ENCODE measurements at places on chromosomes 2 and 18.
A peak's percentile ranks its signal among the peaks of the same experiment; 100 is the strongest.

GRCh38 chr18:21000667-21001066 lies 110.9 kb downstream of the ROCK1 start:
- no peak for DNase-seq

DNA sequence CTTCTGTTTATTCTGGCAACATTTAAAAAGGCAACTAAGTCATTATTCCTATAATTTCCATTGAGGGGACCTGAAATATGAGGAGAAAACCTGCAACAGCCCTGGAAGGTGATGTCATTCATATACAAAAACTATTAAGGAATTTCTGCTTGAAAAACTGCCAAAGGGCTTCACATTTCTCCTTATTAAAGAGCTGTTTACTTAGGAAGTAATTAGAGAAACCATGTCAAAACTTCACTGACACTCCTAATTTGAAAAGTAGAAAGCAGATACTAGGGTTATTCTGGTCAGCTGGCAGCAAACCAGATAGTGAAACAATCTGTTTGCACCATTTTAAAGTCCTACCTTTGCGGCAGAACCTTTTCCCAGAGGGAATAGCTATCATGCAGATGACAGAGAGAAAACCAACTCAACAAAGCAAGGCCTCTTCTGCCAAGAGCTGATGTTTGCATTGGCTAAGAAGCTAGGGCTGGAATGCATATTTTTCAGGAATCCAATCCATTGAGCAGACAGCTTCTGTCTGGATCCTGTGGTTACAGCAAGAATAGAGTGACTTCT lies 592.2 kb upstream of the SYT4 start:
- no peak for DNase-seq

DNA sequence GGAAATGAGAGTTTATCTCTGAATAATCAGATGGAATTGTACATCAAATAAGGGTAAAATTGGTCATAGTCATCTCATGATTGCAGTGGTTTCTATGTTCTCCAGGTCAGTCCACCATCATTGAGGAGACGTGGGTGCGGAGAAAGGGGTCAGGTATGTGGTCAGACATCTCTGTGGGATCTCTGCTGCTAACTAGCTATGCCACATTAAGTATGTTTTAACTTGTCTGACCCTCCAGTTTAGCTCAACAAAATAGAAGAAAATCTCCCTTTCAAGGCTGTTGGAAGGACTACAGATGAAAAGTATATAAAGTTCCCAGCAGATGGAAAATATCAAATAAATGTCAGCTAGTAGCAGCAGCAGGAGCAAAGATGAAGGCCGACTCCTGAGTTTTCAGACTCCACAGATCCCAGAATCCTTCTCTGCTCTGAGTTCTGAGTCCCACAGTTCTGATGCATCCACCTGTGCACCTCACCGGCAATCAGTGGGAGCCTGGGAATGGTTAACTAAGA lies 106.6 kb upstream of the CYP1B1 start:
- no peak for DNase-seq

DNA sequence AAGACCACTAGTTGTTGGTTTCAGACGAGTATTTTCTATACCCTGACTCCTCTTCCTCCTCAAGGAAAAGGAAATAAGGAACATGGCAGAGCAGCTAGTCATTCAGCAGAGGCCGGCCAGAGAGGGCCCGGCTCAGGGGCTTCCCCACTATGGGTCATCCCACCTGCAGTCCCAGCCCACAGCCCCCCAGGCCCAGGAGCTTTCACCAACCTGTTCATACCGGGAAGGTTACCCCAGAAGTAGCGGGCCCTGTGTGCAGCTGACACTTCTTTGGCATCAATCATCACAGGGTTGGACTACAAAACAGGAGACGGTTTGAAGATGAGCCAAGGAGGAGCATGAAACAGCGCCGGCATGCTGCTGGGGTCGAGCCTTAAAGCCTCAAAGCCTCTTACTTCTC lies 70.5 kb upstream of the POMC start:
- DNase-seq = no peak

- DNase-seq = no peak
Observed at GRCh38 chr2:234404957-234405356, 91.9 kb downstream of the ARL4C start.

- no peak for DNase-seq
Observed at GRCh38 chr2:108268001-108268400, 20.7 kb upstream of the SULT1C2 start.

GRCh38 chr18:70154591-70155194 lies 50.8 kb downstream of the RTTN start:
- no peak for DNase-seq

DNA sequence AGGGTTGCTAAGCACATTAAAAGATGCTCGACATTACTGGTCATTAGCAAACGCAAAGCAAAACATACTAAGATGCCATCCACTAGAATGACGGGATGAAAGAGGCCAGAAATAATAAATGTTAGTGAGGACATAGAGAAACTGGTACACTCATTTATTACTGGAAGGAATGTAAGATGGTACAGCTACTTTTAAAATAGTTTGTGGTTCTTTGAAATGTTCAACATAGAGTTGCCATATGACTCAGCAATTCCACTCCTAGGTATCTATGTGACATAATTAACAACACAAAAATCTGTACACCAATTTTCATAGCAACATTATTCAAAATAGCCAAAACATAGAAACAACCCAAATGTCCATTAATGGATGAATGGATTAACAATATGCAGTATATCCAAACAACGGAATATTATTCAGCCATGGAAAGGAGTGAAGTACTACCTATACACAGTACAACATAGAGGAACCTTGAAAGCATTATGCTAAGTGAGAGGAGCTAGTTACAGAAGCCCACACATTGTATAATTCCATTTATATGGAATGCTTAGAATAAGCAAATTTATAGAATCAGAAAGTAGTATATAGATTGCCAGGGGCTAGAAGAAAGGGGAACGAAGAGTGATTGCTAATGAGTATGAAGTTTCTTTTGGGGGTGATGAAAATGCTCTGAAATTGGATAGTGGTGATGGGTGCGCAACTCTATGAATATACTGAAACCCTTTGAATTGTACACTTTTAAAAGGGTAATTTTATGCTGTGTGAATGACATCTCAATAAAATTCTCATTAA lies 61.9 kb upstream of the IL1R1 start:
- peak; percentile 78 for DNase-seq

- DNase-seq = no peak
Observed at GRCh38 chr2:184444217-184444616, 154.1 kb upstream of the ZNF804A start.

GRCh38 chr18:24170360-24170759 lies 31.5 kb downstream of the CABYR start:
- no peak for DNase-seq

DNA sequence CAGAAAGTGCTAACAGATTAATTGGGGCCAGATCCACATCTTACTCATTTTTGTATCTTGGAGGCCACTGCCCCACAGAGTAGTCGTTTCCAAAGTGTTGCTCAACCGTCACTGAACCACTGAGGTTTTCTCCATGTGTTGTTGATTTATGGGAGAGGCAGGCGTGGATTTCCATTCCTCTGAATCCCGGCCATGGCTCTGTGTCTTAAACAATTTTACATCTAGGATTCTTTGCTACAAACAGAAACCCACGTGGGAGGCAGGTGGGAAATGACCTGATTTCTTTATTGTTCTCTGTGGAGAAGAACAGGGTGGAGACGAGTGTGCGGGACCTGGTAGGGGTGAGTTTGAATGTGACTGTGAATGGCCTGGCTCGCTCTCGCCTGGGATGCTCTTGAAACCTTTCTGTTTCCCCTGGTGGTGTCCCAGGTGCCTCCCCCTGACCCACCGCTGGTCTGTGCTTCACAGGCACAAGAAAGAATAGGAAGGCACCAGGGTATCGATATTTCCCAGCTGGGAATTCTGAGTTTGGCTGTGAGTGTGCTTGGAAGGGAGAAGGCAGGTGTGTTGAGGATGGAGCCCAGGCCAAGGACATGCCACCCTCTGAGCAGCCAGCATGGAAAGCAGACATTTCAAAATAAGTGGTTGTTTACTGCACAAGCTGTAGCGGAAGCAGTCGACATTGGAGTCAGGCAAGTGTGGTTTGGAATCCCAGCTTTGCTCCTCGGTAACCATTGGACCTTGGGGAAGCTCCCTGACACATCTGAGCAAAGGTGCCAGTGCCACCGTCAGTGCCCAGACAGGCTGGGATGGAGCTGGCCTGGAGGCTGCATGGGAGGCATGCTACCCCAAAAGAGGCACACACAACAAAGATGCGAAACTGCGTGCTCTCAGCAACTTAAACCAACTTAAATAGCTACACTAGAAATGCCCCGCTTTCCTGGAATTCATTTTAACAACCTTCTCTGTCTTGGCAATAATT lies 50.0 kb downstream of the LPIN1 start:
- DNase-seq = no peak

DNA sequence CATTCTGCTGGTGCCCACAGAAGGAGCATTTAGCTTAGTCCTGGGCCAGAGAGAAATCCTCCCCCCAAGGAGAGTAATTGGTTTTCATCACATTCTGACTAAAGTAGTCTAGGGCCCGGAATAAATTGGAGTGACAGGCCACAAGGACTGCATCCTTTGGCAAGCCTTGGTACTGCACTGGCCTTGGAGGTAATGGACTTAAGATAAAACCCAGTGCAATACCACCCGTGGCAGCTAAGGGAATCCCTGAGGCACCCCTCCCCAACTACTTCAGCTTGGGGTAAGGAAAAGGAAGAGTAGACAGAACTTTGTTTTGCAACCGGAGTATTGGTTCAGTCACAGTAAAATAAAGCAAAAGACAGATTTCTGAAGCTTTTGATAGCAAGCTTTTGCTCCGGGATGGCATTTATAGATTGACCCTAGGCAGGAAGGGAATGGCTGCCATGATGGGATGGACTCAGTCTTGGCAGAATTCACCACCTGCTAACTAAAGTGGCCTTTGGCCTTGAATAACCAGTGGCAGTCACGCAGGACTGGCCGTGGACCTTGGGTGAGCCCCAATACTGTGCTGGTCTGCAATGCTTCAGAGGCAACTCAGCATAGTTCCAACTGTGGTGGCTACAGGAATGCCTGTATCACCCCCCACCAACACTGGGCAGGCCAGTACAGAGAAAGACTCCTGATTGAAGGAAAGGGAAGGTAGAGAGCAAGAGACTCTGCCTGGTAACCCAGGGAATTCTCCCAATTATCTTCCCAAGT lies 14.1 kb downstream of the ORC4 start:
- DNase-seq = no peak

- peak; percentile 84 for DNase-seq
Observed at GRCh38 chr2:174341293-174341994, 6.7 kb downstream of the SP9 start.

GRCh38 chr2:81974216-81974615 lies 1669.7 kb upstream of the LRRTM1 start:
- DNase-seq = no peak

DNA sequence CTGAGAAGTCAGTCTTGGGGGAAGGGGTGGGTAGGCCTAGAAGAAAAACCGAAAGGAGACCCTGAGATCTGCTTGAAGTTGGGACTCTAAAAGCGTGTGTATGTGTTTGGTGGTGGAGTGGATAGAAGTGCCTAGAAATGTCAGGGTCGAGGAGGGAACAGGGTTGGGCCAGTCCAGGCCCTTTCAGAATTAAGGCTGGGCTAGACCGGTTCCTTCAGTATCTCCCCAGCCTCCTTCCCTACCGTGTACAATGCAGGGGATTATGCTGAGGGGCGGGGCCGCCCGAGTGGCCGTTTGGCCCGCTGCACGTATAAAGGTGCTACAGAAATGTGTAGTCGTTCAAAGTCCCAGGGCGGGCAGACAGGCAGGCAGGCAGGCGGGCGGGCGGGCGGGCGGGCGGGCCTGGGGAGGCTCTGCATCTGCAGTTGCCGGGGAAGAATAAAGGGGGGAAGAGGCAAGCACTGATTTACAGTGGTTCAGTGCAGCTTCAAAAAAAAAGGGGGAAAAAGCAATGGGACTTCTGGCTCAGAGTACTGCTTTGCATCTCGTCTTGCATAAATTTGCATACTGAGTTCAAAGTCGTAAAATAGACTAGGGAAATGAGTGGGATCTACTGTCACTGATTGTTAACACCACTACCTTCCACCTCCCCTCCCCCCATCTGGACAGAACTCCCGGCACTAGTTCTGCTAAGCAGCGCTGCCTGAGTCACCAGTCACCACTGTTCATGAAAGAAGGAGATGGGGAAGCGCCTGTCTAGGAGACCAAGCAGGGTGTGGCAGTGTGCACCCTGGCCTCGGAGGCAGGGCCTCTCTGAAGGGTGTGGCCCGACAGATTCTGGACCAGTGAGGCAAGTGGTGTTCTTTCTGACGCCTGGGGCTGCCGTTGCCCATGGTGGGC lies 3.6 kb downstream of the IGFBP2 start:
- DNase-seq = no peak

GRCh38 chr2:187310701-187311100 lies 137.4 kb downstream of the CALCRL start:
- no peak for DNase-seq

- peak; percentile 82 for DNase-seq
Observed at GRCh38 chr2:171406044-171406443, 27.7 kb downstream of the METTL8 start.
